Posterior cingulate gyrus (tissue), 11 donors: ENCODE measurements at places on chromosomes 13 and 19.

DNA sequence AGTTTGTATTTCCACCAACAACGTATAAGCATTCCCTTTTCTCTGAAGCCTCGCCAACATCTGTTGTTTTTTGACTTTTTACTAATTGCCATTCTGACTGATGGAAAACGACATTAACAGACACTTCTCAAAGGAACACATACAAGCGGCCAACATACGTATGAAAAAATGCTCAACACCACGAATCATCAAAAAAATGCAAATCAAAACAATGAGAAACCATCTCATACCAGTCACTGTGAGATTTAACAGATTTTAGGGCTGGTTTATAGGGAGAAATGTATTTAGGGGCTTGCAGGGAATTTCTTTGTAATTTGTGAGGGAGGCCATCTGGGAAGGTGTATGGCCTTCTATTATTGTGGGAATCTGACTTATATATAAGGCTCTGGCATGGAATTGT lies 2.8 kb upstream of the DZIP1 start:
- no peak for DNase-seq

DNA sequence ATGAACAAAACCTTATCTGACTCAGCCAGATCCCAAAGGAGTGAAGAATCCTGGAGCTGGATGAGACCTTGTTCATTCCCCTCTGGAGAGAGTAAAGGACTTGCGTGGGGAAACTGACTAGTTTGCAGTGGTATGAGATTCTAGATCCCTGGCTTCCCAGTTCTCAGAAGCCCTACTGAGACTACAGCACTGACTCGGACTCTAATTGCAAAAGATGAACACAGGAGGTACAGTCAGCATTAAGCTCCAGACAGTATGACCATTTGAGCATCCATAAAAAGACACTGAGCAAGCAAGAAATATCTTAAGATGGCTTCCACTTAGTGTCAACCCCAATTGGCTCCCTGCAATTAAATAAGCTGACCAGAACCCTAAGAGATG lies 6.8 kb downstream of the ZC3H4 start:
- DNase-seq: no peak

DNA sequence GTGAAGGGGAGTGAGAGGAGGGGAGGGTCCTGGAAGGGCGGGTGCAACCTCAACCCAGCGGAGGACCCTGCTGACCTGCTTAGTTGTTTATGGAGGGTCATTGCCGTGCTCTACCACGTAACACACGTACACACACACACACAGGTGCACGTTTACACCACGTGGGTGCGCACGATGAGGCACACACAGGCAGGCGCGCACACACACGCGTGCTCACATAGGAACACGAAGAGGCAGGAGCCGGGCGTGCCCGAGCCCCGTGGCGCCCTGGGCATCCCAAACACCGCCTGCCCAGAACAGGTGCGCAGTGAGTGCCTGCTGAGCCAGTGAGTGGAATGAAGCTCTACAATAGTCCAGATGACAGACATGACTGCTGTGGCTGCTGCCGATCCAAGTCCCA lies 11.2 kb upstream of the MADCAM1 start:
- DNase-seq: no peak

- no peak for DNase-seq
These were observed 82.5 kb downstream of the DHRS12 start for GRCh38 chr13:51721496-51721895.

DNA sequence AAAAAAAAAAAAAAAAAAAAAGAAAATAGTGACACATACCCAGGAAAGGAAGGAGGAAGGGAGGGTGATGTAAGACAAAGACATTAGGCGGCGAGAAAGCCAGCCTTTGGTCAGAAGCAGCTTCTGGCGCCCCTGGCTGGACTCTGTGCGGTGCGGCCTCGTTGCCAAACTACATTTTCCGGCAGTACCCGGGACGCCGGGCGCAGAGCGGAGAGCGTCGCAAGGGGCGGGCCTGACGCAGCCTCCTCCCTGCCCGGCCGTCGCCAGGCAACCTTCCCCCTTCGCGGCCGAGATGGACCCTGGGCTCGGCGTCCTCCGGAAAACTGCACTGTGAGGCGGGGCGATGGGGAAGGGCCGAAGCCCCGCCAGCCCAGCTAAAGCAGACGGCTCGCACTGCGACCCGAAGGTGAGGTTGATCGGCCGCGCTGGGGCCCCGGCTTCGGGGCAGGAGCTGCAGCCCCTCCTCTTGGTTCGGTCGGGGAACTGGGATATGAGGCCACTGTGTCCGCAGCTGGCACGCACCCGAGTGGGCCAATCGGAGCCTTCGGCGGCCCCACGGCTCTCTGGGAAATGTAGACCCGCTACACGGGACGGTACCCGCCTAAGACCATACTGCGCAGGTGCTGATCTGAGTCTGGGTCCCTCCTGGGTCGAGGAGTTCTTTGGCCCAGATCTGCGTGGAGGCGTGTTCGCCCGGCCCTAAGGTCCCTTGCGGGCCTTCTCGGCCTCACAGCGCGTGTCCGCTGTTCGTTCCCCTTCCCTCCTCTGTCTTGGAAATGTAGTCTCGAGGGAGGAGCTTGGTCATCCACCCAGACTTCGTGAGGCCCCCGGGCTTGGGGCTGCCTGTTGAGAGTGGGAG lies 2.3 kb upstream of the MZF1 start:
- DNase-seq: peak; percentile 90

- DNase-seq: no peak
These were observed 133.2 kb downstream of the GPC5 start for GRCh38 chr13:91531646-91532045.

DNA sequence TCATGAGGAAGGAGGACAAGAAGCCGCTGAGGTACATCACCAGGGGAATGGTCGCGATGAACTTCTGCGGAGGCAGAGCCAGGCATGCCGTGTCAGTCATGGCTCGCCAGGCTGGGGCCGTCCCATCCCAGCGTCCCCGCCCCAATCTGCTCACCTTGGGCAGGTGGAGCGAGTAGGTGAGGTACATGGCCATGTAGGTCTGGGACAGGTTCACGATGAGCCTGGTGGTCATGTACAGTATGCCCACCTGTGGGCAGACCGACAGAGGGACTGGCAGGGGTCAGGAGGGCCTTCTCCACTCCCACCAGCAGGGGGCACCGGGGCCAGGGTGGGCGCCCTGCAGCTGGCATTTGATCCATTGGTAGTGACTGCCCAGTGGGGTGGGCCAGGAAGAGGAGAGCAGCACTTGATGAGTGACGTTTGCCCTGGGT lies 8.3 kb downstream of the TEKTIP1 start:
- DNase-seq: no peak

DNA sequence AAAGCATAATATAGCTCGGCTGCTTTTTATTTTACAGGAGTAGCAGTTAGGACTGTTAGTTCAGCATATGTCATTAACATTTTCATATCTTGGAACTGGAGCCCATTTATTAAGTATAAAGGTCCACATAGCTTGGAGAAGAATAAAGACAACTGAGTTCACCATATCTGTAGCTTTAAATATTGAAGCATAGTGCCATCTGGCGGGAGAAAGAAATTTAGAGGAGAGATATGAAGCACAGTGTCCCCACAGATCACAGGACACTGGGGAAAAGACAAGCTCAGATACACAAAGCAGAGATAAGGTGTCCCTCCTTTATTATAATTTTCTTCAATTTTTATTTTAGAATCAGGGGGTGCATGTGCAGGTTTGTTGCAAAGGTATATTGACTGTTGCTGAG lies 104.7 kb upstream of the FREM2 start:
- no peak for DNase-seq

DNA sequence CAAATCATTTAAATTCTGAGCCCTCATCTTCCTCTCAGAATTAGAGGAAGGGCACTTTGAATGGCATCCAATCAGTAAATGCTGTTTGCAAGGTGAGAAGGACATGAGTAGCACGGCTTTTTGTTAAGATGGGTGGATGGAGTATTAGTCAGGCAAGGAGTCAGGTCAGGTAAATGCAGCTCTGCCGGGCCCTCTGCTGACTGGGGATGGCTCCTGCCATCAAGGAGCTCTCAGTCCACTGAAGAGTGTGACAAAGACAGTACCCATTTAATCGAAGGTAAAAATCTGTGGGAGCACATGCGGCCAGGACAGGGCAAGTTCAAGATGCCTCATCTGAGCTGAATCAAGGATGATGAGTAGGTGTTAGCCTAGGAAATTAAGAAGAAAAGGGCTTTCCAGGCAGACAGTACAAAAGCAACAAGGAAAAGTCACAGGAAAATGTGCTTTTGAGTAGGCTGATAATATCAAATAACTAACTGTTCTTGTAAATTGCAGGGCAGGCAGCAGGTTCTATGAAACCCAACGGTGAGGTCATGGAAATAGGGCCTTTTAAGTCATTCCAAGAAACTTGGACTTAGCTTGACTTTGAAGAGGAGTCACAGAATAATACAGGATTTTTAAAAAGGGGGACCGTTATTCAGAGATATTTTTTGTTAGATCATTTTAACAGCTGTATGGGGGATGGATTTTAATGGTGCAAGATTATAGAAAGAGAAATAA lies 670.5 kb upstream of the ARGLU1 start:
- DNase-seq: no peak

DNA sequence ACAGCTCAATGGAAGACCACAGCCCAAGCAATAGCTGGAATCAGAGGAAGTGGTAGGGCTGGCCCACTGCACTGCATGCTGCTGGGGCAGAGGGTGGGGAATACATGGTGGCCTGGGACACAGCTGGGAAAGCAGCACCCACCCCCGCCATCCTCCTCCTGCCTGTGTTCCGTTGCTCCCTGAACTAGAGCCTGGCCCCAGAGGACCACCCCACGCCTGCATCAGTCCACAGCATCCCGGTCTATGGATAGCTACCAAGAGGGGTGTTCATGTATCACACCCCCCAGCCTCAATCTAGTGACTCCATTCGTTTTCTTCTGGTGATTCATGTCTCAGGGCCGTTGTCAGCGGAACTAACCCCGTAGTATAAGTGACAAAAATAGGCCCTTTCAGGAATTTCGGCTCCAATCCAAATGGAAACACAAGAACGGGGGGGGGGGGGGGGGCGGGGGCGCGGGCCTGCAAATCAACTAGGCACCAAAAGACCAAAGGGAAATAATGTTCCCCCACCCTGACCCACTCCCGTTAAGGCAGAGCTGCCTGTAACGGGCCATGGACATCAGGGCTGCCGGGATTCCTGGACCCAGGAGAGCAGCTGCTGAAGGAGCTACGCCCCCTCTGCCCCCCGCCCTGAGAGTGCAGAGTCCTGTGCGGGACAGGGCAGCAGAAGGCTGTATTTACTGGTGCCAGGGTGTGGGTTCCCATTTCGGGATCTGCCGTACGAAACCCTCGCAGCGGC lies 18.9 kb upstream of the EPHX3 start:
- DNase-seq: no peak

- peak; percentile 91 for DNase-seq
These were observed 38.2 kb downstream of the TMTC4 start for GRCh38 chr13:100636441-100636840.

DNA sequence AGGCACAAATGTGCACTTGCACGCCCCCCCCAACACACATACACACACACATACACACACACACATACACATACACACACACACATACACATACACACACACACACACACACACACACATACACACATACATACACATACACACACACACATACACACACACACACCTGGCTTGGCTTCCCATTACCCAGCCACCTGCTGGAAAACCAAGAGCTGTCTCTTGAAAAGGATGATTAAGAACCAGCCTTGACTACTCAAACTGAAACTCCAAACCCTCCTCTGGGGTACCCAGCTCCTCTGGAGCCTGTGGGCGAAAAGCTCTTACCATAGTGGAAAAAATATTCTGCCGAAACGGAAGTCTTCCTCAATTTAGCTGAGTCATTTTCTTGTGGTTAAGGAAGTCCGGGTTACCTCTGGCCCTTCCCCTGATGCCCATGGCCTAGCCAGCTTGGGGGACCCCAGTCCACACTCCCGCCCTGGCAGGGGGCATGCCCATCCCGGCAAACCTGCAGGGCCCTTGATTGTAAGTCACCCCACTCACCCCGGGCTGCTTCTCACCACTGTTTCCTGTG lies 21.9 kb downstream of the CEBPA start:
- DNase-seq: no peak

DNA sequence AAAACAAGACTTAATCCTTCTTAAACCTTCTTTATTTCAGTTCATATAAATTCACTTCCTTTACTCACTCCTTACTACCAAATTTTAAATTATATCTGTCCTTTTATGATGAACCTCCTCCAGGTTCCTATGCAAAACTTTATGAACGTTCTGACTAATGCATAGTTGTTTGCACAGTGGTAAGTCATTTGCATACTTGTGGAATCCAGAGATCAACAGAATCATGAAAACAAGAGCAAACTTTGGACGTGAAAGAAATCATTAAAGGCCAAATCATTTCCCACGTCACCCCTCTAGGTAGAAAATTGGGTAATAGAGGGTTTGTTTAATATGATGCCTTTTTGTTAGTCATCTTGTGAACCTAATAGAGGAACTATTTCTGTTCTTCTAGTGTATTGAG lies 32.3 kb upstream of the MYCBP2 start:
- DNase-seq: no peak

- no peak for DNase-seq
These were observed 15.1 kb downstream of the PRAM1 start for GRCh38 chr19:8487137-8487851.

GRCh38 chr19:31528261-31528660 lies 179.0 kb upstream of the TSHZ3 start:
- no peak for DNase-seq

DNA sequence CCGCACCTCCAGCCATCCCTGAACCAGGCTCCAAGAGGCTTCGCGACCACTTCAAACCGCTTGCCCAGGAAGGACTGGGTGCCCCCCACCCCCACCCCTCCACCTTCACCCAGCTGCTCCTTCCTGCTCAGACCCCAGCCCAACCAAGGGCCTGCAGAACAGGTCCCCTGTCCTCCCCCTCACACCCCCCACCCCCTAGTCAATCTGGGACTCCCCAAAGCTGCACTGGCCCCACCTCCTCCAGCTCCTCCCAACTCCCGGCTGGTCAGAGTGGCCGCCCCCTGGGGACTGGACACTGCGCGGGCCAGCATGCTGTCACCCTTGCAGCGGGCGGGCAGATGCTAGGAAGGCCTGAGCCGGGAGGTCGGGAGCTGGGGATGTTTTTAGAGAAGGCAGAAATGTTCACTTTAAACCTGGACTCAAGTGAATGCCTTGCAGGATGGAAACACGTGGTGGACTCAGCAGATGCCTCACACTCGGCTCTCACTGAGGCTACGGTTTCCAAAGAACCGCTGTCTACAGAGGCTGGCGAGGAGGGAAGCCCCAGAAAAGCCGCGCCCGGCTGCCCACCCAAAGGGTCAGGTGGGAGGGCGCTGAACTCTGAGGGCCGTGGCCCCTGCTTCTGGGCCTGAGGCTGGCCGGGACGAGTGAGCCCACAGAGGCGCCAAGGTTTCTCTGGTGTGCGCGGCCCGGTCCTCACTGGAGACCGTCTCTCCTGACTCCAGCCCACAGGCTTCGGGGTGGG lies 8.0 kb downstream of the RPL36 start:
- DNase-seq: no peak

- DNase-seq: peak; percentile 92
These were observed 1.5 kb downstream of the FOSB start for GRCh38 chr19:45469132-45469944.

DNA sequence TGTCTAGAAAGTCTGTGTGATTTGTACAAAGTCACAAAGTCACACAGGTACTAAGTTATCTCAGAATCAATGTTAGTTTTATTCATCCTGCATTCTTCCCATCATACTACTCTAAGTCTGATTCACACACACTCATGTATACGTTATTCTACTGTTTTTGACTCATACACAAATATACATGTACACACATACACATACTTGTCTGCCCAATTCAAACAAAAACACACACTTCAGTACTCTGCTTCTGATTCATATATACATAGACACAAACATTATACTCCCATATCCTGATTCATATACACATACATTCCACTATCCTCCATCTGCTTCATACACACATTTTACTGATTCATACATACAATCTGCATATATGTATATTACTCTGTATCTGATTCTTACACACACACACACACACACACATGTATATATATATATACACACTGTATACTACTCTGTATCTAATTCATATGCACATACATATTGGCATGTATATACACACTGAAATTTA lies 69.3 kb downstream of the KLF12 start:
- DNase-seq: no peak
